ENCODE measurements at places on chromosomes 4 and X.

- H3K4me3 ChIP-seq: no peak overlapping the region
- no peak overlapping the region for H3K27ac ChIP-seq
- H3K27me3 ChIP-seq: peaks cover 4% of the 10 kb centered on the region
Observed at GRCh38 chr4:56227301-56227835, 159.9 kb downstream of the AASDH start.

DNA sequence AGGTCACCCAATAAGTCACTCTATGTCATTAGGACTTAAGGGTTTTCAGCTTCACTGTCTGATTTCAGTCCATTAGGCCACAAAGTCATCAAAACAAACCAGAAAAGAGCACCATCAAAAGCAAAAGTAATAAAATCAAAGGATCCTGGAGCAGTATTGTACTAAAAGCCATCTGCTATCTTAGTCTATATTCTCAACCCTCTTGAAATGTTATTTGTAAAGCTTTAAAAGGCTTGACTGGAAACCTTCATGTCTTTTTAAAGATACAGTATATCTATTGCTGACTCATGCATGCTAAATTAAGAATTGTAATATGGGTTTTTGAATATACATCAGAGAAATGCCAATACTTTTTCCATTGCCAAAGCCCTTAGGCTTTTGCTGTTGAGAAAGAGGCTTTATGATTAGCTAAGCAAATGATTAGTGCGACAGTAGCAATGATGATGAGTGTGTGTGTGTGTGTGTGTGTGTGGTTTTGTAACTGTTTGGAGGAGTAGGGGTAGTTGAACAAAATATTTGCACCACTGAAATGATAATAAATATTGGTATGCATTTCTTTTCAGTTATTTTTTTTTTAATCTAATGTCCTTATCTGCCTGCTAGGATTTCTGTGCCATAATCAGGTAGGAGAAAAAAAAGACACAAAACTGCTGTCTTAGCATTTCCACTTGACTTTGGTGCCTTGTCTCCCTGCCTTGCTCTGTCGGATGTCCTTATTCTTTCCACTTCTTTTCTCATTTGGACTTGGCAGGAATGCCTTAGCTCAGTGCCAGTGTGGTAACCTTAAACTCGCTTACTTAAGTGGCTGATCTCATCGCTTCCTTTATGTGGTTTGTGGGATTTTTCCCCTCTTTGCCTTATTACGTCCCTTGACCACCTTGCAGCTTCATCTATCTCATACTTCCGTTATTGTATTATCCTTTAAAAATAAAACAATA is 119.7 kb downstream of the PCDH7 start:
- H3K36me3 ChIP-seq: no peaks in the 10 kb centered on the region
- H3K27me3 ChIP-seq: no peaks in the 10 kb centered on the region
- no peaks in the 10 kb centered on the region for H3K4me1 ChIP-seq
- no peak overlapping the region for H3K4me3 ChIP-seq
- DNase-seq: no peak

GRCh38 chr4:40283413-40283812 is 51.7 kb upstream of the CHRNA9 start:
- H3K27me3 ChIP-seq: no peaks in the 10 kb centered on the region
- H3K4me3 ChIP-seq: no peak overlapping the region
- H3K27ac ChIP-seq: peak overlapping the region; percentile 84
- peaks cover 52% of the 10 kb centered on the region for H3K4me1 ChIP-seq
- no peak for DNase-seq

DNA sequence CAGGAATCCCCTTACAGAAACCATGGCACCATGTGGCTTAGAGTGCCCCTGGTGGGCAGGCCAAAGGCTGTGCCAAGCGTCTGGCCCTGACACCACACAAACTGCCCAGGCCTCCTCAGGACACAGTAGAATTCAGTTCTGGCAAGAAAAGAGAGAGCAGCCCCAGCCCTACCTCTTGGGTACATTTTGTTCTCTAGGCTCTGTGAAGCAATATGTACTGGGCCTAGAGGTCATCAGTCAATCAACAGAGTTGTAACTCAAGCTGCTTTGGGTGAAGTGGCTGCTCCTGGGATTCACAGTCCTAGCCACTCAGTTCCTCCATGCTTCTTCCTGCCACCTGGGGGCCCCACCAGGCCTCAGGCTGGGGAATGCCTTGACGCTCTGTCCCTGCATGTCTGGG is 158.1 kb upstream of the MAMLD1 start:
- no peak for DNase-seq
- H3K27ac ChIP-seq: no peak overlapping the region
- H3K36me3 ChIP-seq: no peaks in the 10 kb centered on the region
- peaks cover 10% of the 10 kb centered on the region for H3K4me1 ChIP-seq
- H3K4me3 ChIP-seq: no peak overlapping the region
- H3K27me3 ChIP-seq: peaks cover 5% of the 10 kb centered on the region

DNA sequence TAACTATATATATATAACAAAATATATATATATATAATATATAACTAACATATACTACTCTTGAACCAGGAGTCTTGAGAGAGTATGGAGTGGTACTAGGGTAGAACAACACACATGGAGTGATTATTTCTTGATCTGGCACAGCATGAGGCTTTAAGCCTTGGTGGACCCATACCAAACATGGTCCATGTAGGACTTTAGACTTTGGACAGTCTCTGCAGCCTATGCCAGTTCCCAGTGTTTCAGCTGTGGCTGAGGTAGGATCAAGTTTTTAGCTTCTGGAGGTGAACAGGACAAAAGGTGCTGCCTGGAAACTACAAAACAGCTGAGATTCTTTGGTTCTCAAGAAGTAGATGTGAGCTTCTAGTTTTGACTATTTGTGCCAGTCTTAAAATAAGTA is 20.6 kb downstream of the CORIN start:
- DNase-seq: no peak
- peaks cover 6% of the 10 kb centered on the region for H3K4me1 ChIP-seq
- H3K27me3 ChIP-seq: peaks cover 19% of the 10 kb centered on the region

DNA sequence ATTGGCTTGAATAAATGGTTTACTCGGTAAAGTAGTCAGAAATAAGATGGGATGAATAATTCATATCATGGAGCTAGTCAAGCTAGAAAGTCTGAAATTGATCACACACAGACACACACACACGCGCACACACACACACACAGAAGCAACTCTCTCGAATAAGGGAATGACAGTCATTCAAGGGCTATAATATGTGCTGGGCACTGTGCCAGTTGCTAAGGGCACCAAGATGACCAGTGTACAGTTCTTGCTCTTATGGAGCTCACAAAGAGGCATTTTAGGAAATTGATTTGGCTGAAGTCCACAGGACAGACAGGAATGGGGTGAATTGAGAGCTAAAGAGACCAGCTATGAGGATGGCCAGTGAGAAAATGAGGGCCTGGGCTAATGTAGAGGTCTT is 34.2 kb upstream of the SH3D19 start:
- no peak overlapping the region for H3K27ac ChIP-seq
- H3K27me3 ChIP-seq: peaks cover 9% of the 10 kb centered on the region
- no peak for DNase-seq
- no peak overlapping the region for H3K4me3 ChIP-seq

DNA sequence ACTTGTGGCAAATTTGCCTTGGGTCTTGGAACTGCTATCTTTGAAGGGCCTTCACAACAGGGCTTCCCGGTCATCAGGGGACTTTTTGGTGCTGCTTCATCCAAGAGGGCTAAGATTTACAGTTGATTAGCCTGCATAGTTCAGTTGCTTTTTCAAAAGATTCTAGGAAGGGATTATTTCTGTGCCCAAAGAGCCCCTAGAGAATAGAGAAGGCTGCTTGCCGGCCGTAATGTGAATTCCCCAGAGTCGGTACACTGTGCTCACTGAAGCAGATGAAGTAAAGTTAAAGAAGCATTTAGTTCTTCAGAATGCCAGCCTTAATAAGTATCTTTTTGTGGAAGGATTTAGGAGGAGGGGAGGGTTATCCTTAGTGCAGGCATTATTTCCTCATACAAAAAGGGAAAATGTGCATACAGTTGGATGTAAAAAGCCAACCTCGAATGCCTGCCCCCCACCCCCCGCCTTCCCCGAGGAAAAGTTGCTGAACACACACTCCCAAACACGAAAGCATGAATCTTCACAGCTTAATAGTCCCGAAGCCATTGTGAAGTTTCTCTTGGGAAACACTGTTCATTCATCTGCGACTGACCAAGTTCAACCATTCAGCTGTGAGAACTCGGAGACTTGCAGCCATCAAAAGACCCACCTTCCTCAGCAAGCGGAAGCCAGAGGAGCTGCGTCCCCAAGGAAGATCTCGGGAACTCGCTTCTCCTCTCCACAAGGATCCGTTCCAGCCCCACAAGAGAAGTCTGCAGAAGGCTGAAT is 47.6 kb downstream of the ANOS1 start:
- DNase-seq: no peak
- no peak overlapping the region for H3K27ac ChIP-seq
- H3K36me3 ChIP-seq: no peaks in the 10 kb centered on the region

DNA sequence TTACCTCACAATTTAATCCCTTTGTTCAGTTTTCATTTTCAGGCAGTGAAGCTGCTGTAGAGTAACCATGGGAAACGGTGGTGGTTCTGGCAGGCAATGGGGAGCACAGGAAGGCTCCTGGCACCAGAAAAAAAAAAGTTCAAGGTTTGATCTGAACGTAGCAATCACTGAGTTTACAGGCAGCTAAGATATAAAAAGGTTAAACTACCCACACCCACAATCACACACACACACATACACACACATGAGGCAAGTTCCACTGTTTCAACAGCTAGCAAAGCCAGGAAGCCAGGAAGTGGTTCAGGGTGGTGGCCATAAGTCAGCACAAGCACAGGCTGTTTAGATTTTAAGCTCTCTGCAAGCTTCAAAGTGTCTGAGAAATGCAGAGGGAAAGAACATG is at the start of gene SULT1B1:
TSS of gene SULT1B1 (minus strand) at position 166 of the 400 bp plus-strand sequence. CDS start 5,403 bp downstream, outside the sequence.
- peaks cover 2% of the 10 kb centered on the region for H3K27me3 ChIP-seq
- peaks cover 45% of the 10 kb centered on the region for H3K4me1 ChIP-seq
- peak; percentile 62 for DNase-seq

Measured in activated T-helper 1 cell treated with anti-CD3 and anti-CD28 coated beads, Interleukin-12 subunit alpha, Interleukin-12 subunit beta, Interleukin-2, Interleukin-4 antibody, amounts not matched to agents 30 ng/mL and 10 ng/mL and 1 ng/mL, durations not matched to agents 14 hours and 24 hours and 36 hours (primary cell).